ENCODE measurements at places on chromosomes 6 and 20.
A peak's percentile ranks its signal among the peaks of the same experiment; 100 is the strongest.

GRCh38 chr6:112464901-112465665 is 118.0 kb downstream of the RFPL4B start:
- DNase-seq: no peak

DNA sequence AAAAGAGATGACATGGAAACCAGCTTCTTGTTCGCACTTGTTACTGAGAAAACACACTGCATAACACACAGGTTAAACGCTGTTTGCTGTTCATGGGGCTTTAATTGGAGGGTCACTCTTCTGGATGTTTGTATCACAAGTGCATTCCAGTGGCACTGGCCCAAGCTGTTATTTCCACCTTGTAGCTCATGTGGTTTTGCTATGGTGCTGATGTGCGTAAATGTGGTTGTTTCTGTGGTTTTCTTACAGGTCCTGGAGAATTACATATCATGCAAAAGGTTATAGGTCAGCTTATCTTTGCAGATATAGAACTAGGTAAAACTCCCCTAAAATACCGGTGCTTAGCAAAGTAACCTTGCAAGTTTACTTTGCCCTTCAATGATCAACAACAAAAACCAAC is 89.3 kb upstream of the AHI1 start:
- DNase-seq: no peak

DNA sequence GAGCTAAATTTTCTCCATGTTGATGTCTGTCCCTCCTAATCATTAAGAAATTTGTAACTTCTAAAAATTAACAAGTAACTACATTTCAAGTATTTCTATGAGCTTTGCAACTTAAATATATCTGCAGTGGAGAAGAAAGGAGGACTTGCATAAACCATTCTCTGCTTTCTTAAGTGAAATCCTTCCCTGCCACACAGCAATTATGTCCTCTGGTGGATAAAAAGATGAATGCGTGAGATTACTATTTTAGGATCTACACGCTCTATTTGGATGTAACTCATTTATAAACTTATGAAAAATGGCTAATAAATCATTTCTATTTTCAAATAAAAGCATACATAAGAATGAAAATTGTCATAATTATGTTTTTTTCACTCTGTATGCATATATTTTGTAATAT is 338.0 kb upstream of the PTCHD4 start:
- DNase-seq: peak; percentile 14

GRCh38 chr20:63326314-63327230 is 33.6 kb downstream of the COL20A1 start:
- no peak for DNase-seq

DNA sequence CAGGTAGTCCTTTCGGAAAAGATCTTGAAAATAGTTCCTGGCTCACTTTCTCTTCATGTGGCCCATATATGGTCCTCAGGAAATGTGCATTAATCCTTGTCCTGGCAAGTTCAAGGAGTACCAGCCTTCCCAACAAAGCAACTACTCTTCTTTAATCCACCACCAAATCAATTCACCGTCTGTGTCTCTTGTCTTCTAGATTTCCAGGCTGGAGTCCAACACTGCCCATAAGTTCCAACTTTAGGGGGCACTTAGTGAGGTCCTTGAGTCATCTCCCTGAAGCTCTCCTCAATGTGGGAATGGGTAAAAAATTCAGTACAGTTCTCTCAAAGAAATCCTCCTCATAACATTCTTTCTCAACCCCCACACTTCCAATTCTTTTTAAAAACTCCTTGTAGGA is 6.9 kb upstream of the DAAM2 start:
- no peak for DNase-seq

GRCh38 chr6:38552121-38552520 is 87.6 kb downstream of the BTBD9 start:
- DNase-seq: no peak

DNA sequence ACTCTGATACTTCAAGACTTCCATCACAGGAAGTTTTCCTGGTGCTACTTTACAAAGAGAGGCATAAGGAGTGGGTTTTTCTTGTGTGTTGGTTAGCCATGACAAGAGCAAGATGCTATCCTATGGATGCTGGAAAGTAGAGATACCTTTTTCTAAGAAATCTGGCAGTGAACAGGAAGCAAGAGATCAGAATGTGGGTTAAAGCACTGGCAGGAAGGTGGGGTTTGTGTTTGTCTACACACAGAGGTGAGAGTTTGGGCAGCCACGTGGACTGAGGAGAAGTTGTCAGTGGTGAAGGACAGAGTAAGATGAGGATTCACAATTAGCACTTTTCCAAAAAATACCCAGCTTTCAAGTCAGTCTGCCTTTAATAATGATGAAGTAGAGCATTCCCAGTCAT is 17.9 kb downstream of the SLC2A12 start:
- DNase-seq: no peak

DNA sequence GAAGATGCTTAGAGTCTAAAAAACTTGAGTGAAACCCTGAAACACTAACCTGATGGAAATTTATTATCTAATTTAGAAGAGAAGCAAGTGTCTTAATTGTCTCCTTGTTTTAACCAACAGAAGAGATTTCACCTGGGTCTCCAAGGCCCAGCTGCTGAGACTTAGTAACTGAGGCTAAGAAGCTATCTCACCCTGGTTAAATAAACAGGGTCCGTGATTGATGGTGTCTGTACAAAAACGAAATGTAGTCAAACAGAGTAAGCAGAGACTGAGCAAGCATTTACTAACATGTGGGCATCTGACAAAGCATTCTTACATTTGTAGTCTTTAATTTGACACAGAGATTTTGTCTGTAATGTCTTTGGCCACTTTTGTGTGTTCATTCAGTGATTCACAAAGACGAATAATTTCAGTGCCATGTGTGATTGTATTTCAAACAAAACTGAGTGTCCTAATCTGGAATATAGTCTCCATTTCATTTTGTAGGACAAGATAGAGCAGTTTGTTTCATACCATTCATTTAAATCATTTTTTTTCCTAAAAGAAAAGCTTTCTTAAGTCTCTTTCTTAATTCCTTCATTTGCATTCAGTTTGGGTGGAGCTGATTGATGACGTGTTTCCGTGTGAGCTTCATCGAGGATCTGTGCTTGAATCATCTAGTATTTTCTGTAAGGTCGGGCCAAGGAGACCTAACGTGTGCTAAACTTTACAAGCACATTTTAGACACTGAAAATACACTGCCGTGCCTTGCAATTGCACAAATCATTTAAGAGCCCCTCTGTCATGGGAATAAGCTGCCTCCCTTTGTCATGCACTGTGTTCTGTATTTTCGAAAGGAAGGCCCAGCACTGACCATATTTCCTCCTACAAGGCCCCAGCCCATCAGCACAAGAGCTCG is 170.6 kb upstream of the QKI start:
- DNase-seq: no peak

DNA sequence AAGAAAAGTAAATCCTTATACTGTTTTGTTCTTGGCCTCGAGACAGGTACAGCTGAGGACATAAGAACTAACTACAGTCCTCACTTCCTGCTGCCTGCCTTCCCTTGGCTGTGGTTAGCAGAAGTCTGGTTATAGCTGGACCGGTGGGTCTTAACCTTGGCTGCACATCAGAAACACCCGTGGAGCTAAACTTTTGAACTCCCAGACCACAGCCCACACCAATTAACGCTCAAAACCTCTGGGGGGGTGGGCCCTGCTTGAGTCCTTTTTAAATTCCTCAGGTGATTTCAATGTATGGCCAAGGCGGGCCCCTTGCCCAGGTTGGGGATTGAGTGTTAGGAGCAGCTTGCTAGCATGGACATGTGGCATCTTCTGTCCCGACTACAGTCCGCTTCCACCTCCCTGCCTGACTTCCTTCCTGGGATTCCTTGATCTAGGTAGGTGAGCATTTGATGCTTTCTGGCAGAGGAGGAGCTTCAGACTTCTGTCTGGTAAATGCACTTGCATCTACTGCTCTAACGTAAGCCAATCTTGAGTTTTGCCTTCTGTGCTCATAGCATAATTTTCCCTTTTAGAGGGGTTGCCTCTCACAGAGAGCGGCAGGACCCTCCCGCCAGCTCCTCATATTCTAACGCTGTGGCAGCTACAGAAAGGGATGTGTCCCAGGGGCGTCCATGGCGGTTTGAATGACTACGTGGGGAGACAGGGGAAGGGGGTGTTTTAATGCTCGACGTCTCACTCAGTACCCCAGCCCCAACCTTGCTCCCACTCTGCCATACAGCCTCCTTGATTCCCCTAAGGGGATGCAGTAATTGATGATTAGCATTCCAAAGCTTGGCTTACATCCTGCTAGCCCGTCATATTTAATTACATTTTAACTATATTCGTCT is 390.1 kb downstream of the ZFAND3 start:
- no peak for DNase-seq

DNA sequence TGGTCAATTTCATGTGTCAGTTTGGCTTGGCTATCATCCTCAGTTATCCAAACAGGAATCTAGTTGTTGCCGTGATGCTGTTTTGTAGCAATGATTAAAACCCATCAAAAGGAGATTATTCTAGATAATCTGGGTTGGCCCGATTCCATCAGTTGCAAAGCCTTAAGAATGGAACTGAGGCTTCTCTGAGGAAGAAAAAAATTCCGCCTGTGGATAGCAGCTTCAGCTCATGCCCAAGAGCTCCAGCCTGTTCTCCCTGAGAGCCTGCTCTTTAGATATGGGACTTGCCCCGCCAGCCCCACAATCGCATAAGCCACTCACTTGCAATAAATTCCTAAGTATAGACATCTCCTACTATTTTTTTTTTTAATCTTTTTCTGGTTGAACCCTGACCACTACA is 61.5 kb downstream of the SEL1L2 start:
- no peak for DNase-seq

DNA sequence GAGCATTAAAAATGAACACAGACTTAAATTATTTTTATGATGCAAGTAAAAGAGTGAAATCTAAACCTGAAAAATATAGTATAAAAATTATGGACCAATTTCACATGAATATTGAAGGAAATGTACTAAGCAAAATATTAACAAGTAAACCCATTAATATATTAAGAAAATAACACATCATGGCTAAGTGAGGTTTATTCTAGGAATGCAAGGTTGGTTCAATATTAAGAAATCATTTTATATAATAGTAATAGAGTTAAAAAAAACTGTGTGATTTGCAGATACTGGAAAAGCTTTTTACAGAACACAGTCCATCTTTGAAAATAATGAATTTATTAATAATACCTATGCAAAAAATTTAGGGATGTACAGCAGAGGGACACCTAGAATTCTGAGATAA is 20.9 kb downstream of the ZSCAN12 start:
- no peak for DNase-seq

DNA sequence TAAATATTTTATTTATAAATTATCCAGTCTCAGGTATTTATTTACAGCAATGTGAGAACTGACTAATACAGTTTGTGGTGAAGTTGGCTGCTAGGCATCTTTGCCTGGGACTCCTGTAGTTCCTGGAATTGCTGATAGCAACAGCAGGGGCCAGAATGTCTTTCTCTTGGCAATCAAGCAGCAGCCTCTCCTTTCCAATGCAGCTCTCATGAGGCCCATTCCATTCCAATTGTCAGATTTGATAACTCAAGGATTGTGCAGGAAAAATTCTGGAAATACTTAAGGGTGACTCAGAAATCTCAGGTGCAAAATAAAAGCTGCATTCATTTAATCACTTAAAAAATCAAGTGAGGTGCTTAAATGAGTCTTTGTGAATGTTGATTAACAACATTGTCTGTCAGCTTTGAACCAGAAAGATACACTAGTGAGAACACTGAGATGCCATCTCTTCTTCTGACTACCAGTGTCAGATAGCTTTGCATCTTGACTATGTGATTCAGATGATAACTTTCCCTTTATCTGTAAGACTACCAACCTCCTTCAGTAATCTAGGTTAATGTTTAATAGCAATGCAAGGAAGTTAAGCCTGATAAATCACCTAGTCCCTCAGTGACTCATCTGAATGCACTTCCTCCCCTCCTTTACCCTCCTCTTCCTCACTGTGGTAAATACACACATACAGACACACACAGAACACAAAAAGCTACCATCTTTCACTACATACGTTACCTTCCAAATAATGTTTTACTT is 32.1 kb upstream of the COL21A1 start:
- peak; percentile 22 for DNase-seq

DNA sequence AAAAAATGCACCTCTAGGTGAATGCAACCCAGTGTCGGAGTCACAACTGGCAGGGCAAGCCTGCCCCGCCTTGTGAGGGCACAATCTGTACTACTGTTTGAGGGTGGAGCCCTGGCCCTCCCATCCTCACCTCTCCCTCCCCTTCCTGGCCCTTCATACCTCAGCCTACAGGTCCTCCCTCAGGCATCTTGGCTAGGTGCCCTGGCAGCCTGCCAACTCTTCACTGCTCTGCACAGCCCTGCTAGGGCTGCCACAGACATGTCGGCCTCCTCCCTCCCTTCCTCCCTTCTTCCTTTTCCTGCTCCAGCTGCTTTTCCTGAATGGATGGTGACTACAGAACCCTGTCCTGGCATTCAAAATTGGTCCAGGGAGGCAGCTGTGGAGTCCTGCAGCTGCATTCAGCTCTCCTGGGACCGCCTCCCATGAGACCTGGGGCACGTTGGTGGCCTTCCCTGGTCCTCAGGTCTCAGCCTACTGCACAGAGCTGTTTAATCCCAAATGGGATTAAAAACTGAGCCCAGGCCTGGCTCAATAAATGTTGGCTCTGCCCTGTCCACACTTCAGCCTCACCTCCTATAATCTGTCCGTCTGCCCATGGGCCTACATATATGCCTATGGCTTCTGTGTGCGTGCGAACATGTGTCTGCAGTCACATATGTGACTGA is 52.7 kb downstream of the CDH22 start:
- peak; percentile 96 for DNase-seq

- no peak for DNase-seq
These were observed 40.5 kb downstream of the KCNQ2 start for GRCh38 chr20:63431944-63432343.

- no peak for DNase-seq
These were observed 75.1 kb upstream of the BHLHE23 start for GRCh38 chr20:63081831-63082230.

DNA sequence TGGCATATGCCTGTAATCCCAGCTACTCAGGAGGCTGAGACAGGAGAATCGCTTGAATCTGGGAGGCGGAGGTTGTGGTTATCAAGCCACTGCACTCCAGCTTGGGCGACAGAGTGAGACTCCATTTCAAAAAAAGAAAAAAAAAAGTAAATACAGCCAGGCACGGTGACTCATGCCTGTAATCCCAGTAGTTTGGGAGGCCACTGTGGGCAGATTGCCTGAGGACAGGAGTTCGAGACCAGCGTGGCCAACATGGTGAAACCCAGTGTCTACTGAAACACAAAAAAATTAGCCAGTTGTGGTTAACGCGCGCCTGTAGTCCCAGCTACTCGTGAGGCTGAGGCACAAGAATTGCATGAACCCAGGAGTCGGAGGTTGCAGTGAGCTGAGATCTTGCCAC is 1.5 kb upstream of the NINL start:
- DNase-seq: peak; percentile 9

DNA sequence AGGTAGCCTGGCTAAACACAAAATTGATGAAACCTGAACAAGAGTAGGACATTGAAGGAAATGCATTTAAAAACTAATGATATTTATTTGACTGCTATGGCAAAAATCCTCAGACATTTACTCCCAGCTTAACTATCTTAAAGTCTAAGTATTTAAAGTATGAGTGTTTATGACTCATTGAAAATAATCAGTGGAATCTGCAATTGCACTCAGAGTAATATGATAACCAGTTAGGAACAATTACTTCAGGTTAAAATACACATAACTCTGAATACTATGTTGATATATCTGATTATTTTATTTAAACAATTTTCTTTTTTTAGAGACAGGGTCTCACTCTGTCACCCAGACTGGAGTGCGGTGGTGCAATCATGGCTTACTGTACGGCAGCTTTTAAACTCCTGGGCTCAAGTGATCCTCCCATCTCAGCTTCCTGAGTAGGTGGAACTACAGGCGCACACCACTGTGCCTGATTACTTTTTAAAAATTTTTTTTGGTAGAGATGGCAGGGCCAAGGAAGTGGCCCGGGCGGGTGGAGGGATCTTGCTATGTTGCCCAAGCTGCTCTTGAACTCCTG is 43.9 kb downstream of the FILIP1 start:
- DNase-seq: peak; percentile 38

Measured in epithelial cell of esophagus (primary cell).